ENCODE measurements at places on chromosomes 16 and 17.

GRCh38 chr17:19716108-19717030, at the start of gene SLC47A2:
TSS of gene SLC47A2 (minus strand) at chr17:19716584. CDS start at chr17:19716555, 29 bp downstream.
- no peak for DNase-seq

DNA sequence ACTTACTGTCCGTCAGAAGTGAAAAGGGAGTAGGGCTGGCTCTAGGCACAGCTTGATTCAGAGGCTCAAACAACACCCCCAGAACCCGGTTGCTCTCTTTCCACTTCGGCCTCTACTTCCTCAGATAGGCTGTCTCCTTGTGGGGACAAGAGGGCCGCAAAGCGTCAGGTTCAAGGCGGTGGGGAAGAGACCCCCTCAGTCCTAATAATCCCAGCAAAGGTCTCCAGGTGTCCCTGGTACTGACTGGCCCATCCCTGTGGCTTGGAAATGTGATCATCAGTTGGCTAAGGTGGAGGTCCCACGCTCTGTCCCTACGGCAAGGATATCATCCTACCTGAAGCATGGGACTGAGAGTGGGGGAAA, 26.0 kb downstream of the NGFR start:
- no peak for DNase-seq

DNA sequence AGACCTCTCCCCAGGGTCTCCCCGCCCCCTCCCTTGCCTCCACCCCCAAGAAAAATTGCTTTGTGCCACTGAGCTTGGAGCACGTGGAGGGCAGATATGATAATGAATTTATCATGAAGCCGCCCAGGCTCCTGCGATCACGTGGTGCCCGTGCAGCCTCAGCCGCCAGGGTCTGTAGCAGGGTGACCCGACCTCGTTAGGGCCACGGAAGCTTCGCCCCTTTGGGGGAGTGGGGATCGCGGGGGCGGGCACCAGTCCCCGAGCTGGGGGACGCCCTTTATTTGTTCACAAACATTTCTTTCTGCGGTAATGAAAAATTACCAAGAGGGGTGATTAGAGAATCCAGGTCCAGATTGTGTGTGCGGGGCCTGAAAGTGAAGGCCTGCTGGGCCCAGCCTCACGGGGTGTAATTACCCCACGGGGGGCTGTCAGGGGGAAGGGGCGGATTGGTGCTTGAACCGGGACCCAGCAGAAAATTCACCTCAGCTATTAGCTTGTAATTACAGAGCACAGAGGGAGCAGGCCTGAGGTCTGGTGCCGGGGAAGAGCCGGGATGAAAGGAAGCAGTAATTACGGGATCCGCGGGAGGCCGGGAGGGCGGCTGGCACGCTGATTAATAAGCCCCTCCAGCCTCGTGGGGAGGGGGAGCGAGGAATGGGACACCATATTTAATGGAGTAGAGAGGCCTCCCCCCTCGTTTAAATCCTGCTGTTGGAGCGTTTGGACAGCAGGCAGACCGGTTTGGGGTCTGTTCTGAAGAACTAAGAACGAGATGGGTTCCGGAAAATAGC, 13.3 kb downstream of the GSE1 start:
- no peak for DNase-seq

GRCh38 chr16:20673882-20674683, 23.4 kb downstream of the ACSM1 start:
- no peak for DNase-seq

DNA sequence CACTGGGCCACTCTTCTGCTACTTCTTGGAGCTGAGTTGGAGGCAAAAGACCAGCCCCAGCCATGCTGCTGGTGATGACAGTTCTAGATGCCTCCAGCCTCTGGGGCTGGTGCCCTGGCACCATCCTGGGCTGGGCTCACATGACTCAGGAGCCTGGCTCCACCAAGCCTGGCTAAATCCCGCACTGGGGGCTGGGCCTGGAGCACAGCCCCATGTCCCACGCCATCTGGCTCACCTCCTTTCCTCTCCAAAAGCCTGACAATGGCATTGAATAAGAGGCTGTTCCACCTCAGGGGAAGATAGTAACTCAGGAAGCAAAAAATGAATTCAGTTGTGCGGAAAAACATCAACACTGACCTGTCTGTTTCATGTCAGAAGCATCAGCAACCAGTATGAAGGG, 45.1 kb upstream of the MTSS2 start:
- no peak for DNase-seq

DNA sequence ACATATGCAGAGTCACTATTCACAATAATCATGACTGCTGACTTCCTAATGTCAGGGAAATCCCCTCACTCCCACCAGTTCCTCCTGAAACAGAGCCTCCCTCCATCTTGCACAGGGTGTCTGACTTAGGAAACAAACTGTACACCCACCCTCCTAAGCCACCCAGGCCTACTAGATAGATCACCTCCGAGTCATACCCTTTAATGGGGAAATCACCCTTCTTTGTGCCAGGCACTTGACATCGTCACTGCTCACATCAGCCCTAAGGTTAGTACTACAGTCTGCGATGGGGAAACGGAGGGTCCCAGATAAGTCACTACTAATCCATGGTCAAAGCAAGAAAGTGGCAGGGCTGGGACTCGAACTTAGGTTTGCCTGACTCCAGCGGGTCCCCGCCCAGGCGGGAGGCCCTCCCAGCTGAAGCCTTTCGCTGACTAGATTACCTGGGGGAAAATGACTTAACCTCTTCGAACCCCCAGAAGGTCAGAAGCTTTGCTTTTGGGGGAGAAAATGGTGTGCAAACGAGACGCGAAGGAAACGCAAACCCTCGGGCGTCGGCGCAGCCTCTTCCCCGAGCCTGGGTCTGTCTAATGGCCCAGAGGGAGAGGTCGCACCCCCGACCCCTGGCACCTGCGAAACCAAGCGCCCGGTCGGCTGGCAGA, 3.4 kb upstream of the MLLT6 start:
- DNase-seq: peak; percentile 63

DNA sequence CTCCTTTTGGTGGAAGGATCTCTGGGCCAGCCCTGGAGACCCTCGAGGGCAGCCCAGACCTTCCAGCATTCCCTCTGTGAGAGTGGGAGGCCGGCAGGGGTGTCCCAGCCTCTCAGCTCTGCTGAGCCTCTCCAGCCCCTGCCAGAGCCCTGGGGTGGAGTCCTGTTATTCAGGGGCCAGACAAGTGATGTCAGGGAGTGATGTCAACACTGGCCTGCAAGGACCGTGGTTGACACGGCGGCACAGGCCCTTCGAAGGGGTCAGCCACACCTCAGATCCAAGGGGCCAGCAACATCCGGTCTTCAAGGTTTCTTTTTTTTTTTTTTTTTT, 231.2 kb downstream of the KATNIP start:
- no peak for DNase-seq

GRCh38 chr17:58250344-58251011, 12.1 kb downstream of the LPO start:
- DNase-seq: no peak

DNA sequence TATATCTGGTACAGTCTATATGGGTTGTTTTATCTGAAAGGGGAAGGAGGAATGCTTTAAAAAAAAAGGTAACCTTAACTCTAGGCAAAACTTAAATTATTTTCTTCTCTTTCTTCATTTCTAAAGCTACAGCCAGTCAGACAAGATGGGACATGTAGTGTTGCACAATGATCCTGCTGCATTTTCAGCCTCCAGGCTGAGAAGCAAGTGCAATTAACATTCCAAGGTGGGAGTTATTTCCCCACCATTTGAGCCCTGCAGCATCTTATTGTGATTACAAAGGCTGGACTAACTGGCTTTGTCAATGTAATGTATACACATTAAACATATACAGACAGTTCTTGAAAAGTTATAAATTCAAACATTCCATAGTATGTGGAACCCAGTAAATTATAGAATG, 22.6 kb upstream of the NF1 start:
- peak; percentile 79 for DNase-seq

GRCh38 chr17:16934836-16935235, 37.1 kb downstream of the TNFRSF13B start:
- DNase-seq: no peak

DNA sequence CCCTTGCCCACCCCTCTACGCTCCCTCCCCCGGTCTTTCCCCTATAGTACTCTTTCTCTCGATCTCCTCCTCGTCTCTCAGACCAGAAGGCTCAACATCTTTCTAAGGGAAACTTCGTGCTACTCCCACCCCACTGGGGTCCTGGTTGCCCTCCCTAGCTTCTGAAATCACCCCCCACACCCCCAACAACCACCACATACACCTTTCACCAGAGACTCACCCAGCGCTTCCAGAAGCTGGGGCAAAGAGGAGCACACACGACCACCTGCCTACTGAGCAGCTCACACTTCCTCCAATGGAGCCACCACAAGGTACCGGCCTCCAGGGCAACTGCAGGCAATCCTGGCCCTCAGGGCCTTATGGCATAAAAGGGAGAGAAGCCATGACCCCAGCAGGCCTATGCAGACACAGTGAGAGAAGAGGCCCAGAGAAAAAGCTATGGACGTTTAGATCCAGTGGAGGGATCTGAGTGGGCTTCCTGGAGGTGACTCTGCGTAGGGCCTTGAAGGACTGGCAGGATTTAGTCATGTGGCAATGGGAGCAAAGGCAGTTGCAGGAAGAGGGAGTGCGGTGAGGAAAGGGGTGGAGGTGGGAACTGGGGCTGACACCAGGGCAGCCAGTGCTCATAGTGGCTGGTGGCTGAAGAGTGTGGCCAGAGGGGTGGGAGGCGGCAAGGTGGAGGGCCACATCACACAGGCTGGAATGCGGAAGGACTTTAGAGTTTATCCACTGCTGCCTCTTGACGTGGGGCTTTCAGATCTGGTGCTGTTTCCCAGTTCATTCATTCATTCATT, 12.1 kb upstream of the TMEM92 start:
- DNase-seq: no peak

Measured in HTR-8/SVneo (cell line).